ENCODE measurements at places on chromosomes 6 and 20.

- DNase-seq: no peak
These were observed 252.9 kb upstream of the RUNX2 start for GRCh38 chr6:45075246-45075645.

DNA sequence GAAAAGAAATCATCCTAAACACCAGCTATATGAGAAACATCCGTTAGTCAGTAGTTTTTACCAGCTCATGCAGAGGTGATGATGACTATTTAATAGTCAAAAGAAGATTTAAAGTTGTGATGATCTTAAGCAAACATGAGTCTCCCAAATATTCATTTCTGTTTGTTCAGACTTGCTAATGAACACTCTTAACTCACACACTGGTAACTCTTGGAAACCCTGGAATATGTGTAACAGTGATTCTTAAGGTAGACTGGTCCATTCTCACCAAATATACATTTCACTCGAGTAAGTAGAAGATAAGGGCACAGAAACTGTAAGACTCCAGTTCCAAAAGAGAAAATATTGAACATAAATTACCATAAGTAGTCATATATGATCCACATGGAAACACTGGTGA, 29.1 kb downstream of the RSPO3 start:
- no peak for DNase-seq

- DNase-seq: no peak
These were observed 55.5 kb upstream of the SMLR1 start for GRCh38 chr6:130771741-130772140.

DNA sequence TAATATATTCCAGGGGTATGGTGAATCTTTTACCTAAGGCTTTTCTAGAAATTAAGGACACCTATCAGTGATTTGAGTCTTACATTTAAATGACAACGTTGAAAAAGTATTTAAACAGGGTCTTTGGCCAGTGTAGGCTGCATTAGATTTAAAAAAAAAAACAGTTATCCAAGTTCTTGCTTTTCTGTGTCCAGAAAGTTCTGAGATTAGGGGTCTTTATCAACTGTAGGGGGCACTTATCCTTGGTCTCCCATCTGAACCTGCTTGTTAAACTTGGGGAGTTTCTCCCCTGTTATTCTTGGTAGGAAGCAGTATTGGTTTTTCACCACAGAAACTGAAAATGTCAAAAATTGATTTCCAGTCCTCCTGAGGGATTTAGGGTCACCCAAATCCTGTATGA, 155.9 kb upstream of the ZNF217 start:
- no peak for DNase-seq

DNA sequence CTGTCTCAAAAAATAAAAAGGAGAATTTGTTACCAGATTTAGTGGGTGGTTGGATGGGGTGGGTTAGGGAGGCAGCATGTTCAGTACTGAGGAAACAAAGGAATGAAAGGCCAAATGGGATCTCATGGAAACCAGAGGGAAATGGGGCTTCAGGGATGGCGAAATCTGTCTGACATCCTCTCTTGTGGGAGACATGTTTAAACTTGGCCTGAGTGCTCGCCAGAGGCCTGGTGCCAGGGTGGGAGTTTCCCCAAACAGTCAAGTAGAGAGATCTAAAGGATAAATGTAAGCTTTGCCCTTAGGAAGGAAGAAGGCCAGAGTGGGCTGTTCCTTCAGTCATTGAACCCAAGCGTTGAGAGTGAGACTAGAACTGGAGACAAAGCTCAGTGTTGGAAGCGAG, 61.9 kb upstream of the AKIRIN2 start:
- no peak for DNase-seq

DNA sequence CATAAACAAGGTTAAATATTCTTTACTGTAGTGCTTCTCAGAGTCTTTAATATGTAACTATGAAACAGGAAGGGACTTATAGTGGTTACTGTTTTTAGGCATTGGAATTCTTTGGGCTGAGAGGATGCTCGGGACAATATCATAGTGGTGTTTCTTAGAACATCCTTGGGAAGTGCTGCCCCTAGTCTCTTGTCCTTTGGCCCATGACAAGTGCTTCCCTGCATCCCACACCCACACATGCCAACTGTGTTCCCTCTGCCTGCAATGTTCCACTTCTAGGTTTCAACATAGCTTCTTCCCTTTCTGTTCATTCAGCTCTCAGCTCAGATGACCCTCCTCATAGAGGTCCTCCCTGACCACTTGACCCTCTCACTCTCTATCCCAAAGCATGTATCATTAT, 37.6 kb downstream of the CFAP61 start:
- DNase-seq: no peak

GRCh38 chr6:125296471-125296870, 5.3 kb downstream of the HDDC2 start:
- no peak for DNase-seq

DNA sequence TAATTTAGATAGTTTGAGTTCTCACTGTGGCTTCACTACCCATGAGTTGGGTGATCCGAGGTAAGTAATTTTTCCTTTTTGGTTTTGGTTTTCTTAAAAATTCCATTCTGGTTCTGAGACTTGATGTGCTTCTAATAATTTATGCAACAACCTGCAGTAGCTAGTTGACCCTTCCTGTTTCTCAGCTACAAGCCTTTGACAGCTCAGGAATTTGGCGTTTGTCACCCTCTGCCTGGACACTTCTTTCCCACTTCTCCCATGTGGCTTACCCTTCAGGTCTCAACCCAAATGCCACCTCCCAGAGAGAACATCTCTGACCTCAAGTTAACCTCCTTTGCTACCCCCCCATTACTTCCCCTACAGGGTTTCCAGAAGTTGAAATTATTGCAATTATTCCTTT, 49.7 kb upstream of the TSHZ2 start:
- no peak for DNase-seq

DNA sequence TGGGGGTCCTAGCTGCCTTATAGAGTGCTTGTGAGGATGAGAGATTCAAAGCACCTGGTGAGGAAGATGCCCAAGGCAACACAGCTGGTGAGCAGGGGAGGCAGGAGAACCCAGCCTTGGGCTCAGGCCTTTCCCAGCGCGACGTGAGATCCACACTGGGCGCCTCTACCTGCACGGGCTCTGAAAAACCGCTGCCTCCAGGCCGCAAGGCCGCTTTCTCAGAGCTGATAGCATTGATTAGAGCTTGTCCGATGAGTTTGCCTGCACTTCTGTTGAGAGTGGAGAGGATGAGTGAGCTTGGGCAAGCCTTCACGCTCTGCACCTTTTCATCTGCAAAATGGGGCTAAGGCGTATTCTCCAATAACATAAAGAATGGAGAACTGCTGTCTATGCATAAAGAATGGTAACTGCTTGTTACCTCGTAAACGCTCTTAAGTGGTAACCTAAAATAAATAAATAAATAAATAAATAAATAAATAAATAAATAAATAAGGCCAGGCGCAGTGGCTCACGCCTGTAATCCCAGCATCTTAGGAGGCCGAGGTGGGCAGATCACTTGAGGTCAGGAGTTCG, 916 bp downstream of the PABPC1L start:
- no peak for DNase-seq

DNA sequence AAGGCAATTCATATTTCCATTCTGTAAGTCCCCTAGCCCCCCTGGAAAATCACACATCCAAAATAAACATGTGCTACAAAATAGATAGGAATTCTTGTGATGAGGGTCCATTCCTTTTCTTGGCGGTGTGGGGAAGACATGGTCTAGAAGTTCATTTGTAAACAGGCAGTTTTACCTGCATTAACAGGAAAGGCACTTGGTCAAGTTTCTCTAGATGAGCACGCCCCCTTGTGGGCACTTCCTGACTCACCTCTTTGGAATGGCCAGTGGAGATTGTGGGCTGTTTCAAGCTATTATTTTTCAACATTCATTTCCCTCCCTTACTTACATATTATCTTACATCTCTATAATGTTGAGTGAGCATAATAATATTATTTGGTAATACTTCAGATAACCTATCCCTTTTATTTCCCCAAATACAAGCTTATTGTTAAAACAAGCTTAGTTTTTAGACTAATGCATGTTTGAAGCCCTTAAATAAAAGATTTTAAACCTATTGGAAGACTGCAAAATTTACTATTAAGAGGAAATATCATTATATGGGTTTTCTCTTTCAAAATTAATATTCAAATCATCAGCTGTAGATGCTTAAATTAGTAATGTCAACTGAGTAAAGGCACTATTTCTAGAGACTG, 92.1 kb downstream of the TASP1 start:
- DNase-seq: peak; percentile 36

DNA sequence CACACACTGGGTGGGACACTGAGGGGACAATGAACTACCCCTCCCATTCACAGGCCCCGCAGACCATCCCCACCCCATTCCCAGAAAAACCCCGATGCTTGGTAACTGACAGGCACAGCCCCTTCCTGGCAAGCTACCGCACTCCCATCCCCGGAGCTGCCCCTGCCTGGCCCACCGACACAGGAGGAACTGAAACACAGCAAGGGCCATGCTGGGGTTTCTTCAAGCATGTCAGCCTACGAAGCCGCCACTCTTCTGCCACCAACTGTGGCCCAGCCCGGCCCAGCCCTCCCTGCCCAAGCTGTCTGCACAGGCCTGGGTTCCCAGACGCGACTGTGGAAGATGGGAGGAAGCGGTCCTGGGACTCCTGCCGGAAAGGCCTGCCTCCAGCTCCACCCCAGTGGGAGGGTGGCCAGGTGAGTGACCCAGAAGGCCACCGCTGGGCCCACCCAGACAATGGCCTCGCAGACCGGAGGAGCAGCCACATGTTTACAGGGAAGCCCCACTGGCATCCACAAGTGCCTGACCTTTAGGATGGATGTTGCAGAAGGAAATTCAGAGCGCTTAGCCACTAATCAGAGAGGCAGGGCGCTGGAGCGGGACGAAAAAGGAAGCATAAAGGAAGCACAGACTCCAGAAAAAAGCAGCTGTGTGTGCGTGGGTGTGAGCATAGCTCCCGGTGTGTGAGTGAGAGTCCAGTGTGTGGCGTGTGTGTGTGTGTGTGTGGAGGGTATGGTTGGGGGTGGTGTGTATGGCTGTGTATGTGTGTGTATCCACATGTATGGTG, 91.6 kb downstream of the PRND start:
- no peak for DNase-seq

GRCh38 chr6:154479351-154479769, 31.1 kb downstream of the CNKSR3 start:
- DNase-seq: no peak

DNA sequence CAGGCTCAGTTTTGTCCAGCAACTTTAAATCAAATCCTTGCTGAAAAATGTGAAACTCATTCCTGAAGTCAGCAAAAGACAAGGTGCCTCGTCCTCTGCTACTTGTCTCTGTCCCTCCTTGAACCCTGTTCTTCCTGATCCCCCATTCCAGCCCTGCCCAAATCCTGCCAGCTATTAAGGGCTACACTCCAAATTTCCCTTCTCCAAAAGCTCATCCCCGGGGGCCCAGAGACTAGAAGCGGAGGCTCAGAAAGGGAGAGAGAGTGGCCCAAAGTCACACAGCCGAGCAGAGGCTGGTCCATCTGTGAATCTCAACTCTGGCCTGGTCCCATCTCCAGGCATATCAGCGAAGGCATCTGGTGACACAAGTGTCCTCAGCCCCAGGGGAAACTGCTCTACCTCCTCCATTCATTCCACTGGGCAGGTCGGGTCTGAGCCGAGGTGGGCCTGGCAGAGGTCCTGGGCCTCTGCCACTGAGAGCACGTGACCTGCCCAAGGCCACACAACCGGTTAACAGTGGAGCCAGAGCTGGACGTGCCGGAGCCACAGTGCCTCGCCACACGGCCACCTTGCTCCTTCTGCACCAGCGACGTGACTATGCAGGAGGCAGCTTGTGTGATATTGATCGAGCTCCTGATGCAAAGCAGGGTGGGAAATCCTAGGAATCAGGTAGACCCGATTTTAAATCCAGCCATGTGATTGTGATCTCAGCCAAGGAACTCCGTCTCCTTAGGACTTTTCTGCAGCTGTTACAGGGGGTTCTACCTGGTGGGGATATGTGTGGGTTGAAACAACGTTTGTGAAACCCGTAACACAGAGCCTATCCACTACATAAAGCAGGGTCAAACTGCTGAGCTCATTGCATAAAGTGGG, 28.6 kb downstream of the NOL4L start:
- no peak for DNase-seq

GRCh38 chr20:57680131-57680716, 29.6 kb downstream of the PMEPA1 start:
- no peak for DNase-seq

GRCh38 chr20:32908334-32909292, 49.9 kb downstream of the EFCAB8 start:
- DNase-seq: no peak

DNA sequence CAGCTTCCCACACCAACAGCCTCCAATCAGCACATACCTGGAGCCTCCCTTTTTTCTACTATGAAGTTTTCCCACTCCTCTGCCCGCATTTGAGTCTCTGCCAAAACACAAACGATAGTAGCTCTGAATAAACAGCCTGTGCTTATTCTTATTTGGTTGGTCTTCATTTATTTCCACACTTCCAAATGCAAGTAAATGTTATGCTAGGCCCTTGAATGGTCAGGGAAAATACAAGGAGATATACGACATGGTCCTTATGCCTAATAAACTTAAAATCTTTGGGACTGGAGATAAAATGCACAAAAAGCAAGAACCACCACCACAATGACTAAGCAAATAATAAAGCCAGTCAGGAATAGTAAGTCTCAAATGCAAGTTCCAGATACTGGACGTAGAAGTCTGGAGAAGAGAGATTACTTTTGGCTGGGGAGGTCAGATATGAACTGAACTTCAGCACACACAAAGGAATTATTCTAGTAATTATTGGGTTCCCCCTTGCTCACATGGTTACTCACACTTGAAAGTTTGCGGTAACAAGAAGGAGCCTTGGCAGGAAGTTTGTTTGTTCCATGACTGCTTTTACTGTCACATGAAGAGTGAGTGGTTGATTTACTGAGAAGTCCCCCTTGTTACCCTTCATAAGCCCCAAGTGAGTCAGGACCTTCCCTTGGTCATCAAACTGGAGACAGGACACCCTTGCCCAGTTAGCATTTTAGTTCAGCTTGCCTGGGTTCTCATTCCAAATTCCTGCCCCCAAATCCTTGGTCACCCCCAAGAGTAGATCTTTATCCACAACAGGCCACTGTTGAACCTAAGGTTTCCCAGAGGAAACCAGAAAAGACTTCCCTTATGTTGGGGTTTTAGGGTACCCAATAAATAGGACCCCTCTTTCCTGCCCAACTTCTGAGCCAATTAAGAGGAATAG, 511.2 kb upstream of the JARID2 start:
- no peak for DNase-seq

DNA sequence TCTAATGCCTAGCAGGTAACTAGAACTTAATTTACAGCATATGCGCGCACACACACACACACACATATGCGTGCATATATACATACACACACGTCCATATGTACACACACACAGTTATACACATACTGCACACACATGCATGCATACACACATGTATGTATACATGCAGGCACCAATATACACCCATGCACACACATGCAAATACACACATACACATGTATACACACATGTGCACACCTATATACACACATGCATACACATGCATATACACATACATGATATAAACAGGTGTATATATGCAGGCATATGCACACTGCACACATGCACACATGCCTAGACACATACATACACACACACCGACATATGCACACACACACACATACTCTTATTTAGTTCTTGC, 1.9 kb downstream of the CCR6 start:
- no peak for DNase-seq
